ENCODE measurements at places on chromosomes 7 and 10. TPM values are rescaled to one million over a fixed set of nuclear protein-coding genes. Genes with fewer than 3 reads are reported as not detected.
A peak's percentile ranks its signal among the peaks of the same experiment; 100 is the strongest.

GRCh38 chr10:27569946-27570345, 65.8 kb downstream of the RAB18 start:
- DNase-seq: no peak

DNA sequence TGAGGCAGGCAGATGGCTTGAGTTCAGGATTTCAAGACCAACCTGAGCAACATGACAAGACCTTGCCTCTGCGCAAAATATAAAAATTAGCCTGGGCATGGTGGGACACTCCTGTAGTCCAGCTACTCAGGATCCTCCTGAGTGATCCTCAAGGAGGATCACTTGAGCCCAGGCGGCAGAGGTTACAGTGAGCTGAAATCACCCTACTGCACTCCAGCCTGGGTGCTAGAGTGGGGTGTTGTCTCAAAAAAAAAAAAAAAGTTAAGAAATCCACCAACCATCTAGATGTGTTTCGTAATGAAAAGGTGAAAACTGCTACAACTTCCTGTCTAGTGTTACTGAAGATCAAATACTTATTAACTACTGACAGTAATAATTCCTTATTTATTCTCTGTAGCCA, 8.1 kb downstream of the GLCCI1 start:
- no peak for DNase-seq

DNA sequence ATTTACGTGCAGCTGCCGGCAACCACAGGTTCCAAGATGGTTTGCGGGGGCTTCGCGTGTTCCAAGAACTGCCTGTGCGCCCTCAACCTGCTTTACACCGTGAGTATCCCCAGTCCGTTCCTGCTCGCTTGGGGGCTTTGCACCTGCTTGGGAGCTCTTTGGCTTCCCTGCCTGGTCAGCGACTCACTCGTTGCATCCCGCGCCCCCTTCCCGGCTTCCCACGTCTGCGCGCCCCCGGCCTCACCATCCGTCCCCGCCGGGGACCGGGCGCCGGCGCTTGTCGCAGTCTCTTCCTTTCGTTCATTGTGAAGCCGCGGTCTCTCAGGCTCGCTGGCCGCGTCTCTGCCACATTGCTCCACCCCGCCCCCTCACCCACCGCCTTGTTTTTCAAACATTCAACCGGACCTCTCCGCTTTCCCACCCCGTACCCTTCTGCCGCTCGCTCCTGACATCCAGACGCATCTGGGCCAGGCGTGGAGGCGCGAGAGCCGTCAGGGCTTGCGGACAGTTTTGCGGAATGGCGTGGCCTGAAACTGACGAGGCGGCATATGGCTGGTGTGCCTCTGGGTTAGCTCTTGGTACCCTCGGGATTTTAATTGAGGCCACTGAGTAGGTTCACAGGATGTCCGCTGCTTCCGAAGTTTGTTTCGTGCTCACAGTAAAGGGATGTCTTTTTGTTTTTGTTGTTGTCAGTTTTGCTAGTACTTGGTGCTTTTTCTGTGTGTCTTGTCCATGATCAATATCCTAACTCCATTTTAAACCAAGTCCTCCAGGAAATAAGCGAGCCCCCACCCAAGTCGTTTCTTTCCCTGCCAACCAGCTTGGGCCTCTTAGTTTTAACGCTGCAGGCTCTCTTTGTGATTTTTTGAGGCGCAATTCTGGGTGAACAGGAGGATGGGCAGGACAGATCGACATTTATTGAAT, 639 bp downstream of the TSPAN13 start:
- no peak for DNase-seq

DNA sequence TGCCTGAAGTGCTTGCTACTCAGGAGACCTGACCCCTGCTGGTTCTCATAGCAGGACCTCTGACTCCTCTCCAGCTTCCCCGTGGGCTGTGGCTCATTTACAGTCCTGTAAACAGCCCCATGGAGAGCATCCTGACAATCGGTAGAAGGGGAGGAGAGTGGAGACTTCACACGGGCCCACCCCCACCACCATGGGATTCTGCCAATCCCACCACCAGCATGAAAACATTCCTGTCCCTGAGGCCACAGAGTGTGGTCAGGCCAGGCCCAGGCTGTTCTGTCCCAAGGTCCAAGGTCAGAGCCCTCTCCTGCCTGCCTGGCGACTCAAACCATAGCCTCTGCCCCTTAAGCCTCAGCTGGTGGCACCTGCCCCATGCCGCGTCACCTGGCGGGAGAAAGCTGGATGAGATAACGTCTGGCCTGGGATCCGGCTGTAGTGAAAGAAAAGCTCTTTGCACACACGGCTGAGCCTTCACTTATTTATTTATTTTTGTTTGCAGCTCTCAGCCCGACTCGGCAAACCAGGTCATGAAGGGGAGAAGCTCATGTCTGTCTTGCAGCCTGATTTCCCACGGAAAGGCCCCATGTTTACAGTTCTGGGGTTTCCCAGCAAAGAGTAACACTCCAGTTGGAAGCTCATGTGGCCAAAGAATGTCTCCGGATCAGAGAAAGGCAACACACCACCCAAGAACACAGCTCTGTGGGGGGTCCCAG, 293.6 kb upstream of the ZMIZ1 start:
- DNase-seq: no peak

DNA sequence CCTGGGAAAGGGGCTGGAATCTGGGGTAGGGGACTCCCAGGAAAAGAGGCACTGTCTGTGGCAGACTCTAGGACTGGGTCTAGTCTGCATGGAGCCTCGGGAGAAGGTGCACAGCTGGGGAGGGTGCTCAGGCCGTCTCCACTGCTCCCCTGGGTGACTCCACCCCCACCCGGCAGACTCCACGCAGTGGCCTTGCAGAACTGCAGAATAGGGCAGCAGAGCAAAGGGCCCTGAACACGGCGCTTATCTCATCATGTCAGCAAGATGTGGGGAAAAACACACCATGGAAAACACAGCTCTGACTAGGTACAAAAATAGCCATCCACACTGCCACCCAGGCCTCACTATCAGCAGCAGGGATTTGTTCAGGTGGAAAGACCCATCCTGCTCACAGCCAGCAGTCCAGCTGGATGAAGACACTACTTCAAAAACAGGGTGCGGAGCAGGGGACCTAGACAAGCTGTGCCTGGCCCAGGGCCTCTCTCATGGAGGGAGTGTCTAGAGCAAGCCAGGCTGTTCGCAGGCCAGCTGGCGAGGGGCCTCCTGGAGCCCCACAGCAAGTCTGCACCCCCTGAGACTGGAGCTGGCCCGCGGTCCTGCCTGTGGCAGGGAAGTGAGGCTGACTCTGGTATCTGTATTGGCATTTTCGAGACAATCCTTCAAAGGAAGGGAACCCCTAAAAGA, 11.7 kb downstream of the MAT1A start:
- DNase-seq: no peak

GRCh38 chr10:69316313-69317059, 38.2 kb downstream of the HK1 start:
- peak; percentile 75 for DNase-seq

DNA sequence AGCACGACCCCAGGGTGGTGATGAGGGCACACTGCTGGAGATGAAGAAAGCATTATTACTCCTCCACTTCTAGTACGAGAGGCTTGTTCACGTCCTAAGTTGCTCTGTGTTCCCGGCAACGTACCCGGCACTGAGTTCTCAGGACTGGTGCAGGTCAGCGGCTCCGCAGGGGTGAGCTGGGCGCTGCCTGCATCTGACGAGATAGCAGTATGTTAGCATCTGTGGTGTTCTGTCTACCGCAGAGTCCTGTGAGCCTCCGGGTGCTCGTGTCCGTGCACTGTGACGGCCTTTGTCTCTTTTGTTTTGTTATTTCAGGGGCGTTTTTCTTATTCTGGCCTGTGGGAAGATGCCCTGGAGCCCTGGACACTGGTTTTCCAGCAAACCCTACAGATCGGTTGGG, 507.8 kb downstream of the DNAJB6 start:
- DNase-seq: no peak

- no peak for DNase-seq
These were observed 162.5 kb upstream of the CELF2 start for GRCh38 chr10:10855151-10855581.

The CXCL12 gene
- 0.02 TPM for total RNA-seq

The TAS2R41 gene
- not detected for total RNA-seq

The KLLN gene
- 0.41 TPM for total RNA-seq

All from A172 (cell line).